ENCODE measurements at places on chromosomes 11 and 22.
A peak's percentile ranks its signal among the peaks of the same experiment; 100 is the strongest.

- DNase-seq = no peak
Observed at GRCh38 chr11:32433914-32434355, 1.4 kb downstream of the WT1 start.

DNA sequence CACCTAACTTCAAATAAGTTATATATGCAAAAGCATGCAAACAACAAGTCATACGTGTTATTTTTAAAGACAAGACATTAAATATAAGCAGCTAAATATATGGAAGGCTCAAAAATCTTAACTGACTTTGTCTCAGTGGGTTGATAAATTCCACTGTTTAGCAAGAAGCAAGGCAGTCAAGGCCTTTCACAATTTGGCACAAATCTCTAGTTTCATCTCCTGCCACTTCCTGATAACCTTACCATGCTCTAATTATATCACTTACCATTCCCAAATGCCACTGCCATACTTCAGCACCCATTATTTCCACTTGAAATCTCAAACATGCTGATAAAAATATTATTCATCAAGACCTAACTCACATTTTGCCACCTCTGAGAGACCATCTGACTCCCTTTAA, 24.8 kb downstream of the DCUN1D5 start:
- DNase-seq = no peak

DNA sequence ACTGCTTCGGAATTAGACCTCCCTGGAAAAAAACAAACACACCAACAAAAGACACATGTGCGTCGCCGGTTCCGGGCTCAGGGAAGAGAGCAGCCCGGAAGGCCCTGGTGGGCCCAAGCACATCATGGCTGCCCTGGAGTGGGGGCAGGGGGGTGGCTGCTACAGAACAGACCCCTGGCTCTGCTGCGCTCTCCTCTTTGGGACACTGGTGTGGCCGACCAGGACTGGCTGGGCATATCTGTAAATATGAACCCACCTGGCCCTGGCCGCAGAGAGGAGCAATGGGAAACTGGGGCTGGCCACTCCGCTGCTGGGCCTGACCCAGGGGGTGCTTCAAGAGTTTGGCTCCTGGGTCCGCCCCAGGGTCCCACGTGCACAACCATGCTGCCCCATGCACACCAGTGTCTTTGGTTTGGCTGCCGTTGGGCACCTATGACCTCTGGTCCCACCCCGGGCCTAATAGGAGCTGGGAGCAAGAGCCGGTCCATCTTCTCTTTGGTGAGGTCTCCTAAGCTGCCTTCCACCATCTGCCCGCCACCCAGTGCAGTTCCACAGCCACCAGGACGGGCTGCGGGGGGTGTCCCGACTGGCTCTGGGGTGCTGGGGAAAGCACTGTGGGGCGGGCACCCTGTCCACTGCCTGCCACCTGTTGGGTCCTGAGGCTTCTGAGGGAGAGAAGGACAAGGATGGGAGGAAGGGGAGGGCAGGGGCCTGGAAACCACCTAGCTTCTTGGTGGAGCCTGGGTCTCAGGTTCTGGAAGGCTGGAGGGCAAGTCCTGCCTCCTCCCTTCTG, 30.1 kb downstream of the PPM1F start:
- no peak for DNase-seq

GRCh38 chr11:134417871-134418840, 6.1 kb upstream of the B3GAT1 start:
- no peak for DNase-seq

DNA sequence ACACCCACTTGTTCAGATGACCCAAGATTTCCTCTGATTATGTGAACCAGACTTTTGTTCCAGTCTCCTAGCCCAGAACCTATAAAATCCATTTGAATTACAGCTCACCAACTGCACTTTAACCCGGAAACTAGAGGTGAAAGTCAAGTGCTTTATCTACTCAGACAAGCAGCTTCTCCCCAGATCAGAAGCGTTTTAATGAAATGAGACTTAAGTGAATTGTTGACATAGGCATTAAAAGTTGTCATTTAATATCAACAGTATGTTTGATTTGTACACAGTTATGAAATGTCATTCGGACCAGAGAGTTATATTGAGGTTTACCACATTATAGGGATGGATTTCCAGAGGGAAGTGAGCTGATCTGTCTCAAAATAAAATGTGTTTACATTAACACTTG, 52.0 kb downstream of the CADM1 start:
- DNase-seq = no peak

- no peak for DNase-seq
Observed at GRCh38 chr11:69380451-69380901, 86.5 kb downstream of the MYEOV start.

GRCh38 chr11:34575261-34575660, 45.6 kb upstream of the EHF start:
- no peak for DNase-seq

DNA sequence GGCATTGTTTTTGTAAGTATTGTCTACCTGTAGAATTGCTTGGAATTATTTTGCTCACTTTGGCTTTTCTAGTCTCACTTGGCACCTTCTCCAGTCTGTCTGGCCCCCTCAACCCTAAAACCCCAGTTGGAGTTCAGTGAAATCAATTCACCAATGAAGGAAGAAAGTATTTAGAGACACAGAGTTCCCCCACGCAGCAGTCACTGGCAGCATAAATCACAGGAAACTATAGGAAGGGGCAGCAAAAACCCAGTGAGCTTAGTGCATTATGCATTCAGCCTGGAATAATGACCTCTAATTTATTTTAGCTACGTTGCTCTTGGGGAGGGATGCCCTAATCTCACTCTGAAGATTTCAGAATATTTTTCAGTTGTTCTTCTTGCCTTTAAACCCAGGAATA, 204.7 kb upstream of the BLID start:
- no peak for DNase-seq

DNA sequence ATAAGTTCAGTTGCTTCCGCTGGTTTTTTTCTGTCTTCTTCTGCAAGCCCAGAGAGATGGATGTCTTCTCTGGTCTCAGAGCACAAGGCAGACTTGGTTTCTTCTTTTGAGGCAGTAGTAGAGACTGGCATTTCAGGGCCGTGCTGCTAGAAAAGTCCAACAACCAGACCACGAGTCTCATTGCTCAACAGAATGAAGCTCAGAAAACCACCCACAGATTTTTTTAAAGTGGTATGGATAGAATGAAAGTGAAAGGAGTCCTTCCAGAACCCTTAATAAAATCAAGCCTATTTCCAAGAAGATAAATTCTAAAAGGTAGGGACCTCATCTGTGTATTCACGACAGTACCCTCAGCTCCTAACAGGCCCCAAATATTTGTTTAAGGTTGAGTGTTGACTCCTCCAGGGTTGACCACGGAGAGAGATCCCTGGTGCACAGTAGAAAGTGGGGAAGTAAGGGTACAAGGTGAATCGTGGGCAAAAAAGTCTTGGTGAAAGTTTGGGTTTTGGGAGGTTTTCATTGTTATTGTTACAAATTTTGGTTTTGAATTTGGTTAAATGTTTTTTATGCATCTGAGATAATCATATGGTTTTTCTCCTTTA, 43.6 kb upstream of the DDX6 start:
- peak; percentile 13 for DNase-seq

DNA sequence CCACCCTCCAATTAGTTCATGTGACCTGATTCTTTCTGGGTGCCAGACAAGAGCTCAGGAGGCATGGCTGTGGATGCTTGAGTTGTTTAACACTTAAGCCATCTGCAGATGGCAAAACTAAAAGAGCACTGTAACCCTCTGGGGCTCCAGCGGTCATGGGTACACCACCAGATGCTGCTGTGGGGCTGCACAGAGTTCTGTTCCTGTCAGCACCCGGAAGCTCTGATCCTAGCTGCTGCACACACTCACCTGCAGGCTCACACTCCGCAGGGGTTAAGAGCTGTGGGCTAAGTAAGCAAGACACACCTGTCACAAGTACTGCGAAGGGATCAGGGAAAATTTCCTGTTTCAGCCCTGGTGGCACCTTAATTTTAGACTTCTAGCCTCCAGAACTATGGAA, 307.8 kb downstream of the C11orf87 start:
- no peak for DNase-seq

DNA sequence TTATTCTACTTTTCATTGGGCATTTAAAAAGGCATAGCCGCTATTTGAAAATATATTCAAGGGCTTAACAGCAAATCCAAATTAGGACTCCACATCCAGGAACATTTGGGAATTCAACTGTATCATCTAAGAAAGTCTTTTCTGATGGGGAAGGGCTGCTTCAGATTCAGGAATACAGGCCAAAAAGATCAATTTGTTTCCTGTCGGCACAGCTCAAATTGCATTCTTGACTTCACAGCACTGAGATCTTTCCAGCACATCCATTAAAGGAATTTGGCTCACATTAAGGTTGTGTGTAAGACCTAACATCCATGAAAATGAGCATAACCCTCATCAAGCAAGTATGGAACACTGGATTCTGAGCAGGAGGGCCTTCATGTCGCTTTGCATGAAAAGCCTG, 1169.5 kb upstream of the CCDC90B start:
- DNase-seq = no peak

GRCh38 chr11:64316672-64317324, 561 bp downstream of the TRMT112 start:
- DNase-seq = peak; percentile 57

GRCh38 chr11:61542024-61542461, 33.5 kb downstream of the LRRC10B start:
- DNase-seq = no peak

GRCh38 chr11:68594123-68594522, 90.2 kb upstream of the GAL start:
- DNase-seq = no peak

DNA sequence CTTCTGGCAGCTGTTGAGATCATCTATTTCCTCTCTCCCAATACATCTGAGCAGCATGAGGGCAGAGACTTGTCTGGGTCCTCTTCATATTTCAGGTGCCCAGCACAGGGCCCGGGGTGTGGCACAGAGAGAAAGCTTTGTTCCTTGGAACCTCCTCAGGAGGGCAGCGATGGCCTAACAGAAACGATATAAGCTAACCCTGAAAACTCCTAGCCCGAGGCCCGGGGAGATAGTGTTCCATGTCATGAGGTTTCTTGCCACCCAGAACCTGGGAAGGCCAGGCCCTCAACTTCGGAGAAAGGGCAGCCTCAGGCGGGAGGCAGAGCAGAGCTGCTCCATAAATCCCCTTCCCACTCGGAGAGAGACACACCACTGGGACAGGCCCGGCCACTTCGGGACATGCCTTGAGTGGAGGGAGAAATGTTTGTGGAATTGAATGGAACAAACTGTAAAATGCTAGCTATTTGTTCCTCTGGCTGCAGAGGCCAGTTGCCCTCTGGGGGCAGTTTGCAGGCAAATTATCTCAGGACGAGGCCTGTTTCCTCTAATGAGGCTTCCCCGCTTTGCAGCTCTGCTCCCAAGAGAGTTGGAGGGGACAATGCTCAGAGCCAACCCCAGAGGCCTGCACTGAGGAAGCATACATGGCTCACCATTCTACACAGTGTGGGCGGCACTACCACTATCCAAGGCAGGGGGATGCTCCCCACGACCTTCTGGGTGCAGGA, 11.6 kb downstream of the ARRB1 start:
- DNase-seq = no peak

- no peak for DNase-seq
Observed at GRCh38 chr11:36469063-36469462, 41.0 kb downstream of the TRAF6 start.

DNA sequence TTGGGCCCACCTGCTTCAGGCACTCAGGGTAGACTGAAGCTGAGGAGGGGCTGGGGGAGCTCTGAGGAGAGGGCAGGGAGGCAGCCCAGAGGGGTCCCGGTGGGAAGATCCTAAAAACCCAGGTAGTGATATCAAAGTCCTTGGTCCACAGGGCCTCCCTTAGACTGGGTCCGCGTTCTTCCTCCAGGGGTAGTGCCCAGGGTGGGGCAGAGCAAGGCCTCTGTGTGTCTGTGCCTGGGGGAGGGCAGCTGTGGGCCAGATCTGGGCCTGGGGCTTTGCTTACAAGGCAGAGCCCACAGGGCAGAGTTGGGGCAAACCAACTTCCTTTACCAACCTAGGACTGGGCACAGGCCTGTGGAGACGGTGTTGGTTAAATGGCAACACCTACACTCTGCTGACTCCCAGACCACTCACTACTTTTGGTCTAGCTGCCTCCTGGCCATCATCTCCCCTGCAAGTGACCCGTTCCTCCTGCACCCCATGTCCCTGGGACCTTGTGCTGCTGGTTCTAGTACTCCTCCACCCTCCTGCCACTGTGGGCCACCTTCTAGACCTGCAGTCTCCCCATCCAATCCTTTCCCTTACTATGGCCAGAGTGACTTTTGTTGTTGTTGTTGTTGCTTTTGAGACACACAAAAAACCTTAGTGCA, 15.8 kb downstream of the ATG16L2 start:
- DNase-seq = no peak

DNA sequence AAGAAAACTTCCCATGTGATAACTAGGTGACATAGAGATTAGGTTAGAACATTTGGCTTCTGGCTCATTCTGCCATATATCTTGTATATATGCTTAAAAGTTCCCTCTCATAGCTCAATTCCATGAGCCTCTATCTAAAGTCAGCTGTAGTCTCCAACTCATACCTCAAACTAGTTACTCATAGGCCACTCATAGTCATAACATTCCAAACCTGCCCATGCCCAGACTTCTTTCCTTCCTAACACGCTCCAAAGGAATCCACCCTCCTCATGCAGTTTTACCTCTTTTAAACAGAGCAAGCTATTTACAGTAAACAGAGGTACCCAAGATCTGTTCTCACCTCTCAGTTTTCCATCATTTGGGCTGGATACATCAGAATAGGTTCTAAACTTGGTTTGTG, 39.4 kb downstream of the GLYATL2 start:
- peak; percentile 57 for DNase-seq

- DNase-seq = no peak
Observed at GRCh38 chr11:12173111-12173510, 62.7 kb downstream of the MICAL2 start.

DNA sequence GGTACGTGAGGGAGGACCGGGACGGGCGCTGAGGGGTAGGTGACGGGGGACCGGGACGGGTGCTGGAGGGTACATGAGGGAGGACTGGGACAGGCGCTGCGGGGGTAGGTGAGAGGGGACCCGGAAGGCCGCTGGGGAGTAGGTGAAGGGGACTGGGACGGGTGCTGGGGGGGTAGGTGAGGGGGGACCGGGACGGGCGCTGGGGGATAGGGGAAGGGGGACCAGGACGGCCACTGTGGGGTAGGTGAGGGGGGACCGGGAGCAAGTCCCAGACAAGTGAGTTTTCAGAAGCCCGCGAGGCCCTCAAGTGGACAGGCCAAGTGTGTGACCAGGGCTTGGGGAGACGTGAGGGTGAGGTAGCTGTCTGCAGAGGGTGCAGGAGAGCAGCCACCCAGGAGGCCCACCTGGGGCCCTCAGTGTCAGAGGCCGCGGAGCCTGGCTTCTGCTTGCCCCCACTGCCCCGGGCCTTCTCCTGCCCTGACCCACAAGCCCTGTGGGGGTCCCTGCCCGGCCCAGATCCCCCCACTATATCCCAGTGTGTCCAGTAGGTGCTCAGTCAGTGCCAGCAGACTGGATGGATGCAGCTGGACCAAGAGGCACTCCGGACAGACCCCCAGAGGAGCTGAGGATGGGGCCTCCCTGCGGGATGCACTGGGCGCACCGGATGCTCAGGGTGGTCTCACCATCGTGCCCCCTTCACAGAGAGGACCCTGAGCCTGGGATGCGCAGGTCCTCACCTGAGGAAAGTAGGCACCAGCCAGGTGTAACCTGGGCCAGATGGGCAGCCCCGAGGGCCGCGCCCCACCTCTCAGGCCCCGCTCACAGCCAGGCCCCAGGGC, 44.2 kb upstream of the TH start:
- DNase-seq = no peak

- DNase-seq = peak; percentile 92
Observed at GRCh38 chr11:10263929-10264328, 30.1 kb downstream of the SBF2 start.
